Left kidney (tissue), 8 donors: ENCODE measurements at places on chromosomes 11 and 22. TPM values are rescaled to one million over a fixed set of nuclear protein-coding genes. Genes with fewer than 3 reads are reported as not detected.

DNA sequence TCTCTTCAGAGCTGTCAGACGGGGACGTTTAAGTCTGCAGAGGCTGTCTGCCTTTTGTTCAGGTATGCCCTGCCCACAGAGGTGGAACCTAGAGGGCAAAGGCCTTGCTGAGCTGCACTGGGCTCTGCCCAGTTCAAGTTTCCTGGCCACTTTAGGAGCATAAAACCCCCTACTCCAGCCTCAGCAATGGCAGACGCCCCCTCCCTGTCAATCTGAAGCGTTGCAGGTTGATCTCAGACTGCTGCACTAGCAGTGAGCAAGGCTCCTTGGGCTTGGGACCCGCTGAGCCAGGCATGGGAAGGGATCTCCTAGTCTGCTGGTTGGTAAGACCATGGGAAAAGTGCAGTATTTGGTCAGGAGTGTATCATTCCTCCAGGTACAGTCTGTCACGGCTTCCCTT lies 66.6 kb upstream of the TP53I11 start:
- no peak for DNase-seq

GRCh38 chr11:111378861-111379601 lies at the start of gene POU2AF1:
Gene POU2AF1 (minus strand): TSS chr11:111379275. CDS start chr11:111379177, 98 bp downstream.
- DNase-seq = peak; percentile 37

GRCh38 chr11:60954421-60954820 lies 2.4 kb upstream of the SLC15A3 start:
- DNase-seq = no peak

GRCh38 chr22:47148510-47148909 lies 386.1 kb downstream of the TBC1D22A start:
- no peak for DNase-seq

DNA sequence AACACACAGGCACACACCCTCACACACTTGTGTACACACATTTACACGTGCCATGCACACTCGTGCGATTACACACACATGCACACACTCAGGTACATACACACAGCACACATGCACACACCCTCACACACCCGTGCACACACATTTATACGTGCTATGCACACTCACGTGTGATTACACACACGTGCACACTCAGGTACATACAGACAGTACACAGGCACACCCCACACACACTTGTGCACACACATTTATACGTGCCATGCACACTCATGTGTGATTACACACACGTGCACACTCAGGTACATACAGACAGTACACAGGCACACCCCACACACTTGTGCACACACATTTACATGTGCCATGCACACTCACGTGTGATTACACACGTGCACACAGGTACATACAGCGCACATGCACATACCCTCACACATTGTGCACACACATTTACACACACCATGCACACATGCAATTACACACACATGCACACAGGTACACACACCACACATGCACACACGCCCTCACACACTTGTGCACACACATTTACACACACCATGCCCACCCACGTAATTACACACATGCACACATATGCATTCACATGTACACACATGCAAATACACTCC lies 4.6 kb downstream of the IFITM10 start:
- no peak for DNase-seq

DNA sequence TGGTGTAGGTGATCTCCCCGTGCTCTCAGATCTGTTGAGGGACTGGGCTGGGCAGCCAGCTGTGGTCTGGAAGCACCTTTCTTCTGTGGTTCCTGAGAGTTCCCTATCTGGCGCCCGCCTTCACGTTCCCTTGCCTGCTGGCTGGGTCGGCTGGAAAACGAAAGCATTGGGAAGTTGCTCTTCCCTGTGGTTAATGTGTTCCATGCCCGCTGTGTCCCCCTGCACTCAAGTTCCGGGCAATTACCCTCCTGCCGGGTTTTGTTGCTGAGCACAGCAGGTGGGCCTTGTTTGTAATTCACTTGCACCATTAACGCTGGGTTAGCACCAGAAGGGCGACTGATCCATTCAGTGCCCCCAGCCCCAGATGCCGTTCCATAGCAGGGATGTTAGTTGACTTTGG lies 134.1 kb downstream of the GRIK4 start:
- DNase-seq = peak; percentile 68

- no peak for DNase-seq
Observed at GRCh38 chr11:94417386-94417987, 16.3 kb upstream of the GPR83 start.

GRCh38 chr22:44075670-44076069 lies 51.6 kb downstream of the PARVB start:
- DNase-seq = no peak

- no peak for DNase-seq
Observed at GRCh38 chr11:119758291-119758690, 29.3 kb upstream of the NECTIN1 start.

GRCh38 chr11:73475549-73476095 lies 99.4 kb downstream of the RELT start:
- no peak for DNase-seq

DNA sequence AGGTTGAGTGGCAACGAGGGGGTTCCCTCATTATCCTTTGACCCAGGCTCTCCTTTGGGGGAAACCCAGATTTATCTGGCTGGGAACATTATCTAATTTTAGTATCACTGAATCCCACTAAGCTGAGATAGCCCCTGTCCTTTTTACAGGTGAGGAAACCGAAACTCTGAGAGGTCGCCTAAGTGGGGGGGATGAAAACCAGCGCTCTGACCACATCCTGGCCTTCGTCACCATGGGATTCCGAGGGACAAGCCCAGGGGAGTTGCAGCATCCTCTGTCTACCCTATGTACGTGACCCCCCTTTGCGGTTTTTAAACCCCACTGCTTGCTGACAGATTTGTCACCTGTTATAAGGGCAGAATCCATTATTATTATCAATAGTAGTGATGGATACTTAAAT lies 61.0 kb downstream of the ISX start:
- DNase-seq = no peak

GRCh38 chr22:24883432-24883831 lies 63.1 kb downstream of the LHFPL7 start:
- DNase-seq = no peak

GRCh38 chr11:116928102-116928777 lies 90.8 kb upstream of the APOA1 start:
- no peak for DNase-seq

Gene EHF
- polyA plus RNA-seq = 24.6 TPM

Gene SCGB1C1
- polyA plus RNA-seq = 1.1 TPM

Gene EED
- 54.1 TPM for polyA plus RNA-seq

Gene CRYBB1
- polyA plus RNA-seq = 0.45 TPM
